Caco-2 (cell line): ENCODE measurements at places on chromosomes 5 and 9. TPM values are rescaled to one million over a fixed set of nuclear protein-coding genes. Genes with fewer than 3 reads are reported as not detected.

DNA sequence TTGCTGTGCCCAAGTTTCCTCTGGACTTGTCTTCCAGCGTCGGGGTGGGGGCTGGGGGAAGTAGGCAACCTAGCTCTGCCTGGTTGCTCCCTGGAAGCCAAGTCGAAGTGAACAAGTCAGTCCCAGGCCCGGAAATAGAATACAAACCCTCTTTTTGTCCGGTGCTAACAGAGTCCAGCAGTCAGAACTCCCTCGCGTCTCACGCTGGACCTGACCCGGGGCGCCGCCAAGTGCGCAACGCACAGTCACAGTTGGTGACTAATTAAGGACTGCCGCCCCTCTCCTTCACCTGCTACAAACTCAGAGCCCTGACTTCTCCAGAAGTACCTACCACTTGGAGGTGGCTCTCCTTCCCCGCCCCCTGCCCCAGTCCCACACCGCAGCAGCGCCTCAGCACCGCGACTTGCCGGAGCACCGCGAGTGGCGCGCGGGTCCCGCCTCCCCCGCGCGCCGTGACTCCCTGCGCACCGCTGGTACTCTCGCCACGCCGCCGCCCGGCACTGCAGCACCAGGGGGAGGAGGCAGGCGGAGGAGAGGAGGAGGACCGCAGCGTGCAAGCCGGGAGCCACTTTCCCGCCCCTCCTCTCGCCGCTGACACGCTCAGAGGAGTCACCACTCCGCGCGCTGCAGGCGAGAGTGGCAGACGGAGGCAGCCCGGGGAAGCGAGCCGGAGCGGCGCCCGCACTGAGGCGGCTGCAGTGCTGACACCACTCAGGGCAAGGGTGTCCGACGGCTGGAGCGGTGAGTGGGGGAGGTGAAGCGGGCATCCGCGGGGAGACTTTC, at the start of gene SV2C:
Gene SV2C (plus strand): TSS at position 612 of the 783 bp plus-strand sequence. CDS start 48,368 bp downstream, outside the sequence.
- H3K36me3 ChIP-seq = no peaks in the 10 kb centered on the region
- H3K4me3 ChIP-seq = peak within 1 kb of the TSS; percentile 16
- peaks cover 15% of the 10 kb centered on the region; the same call in 1 of the 2 replicates for H3K4me1 ChIP-seq
- peak; percentile 30 for DNase-seq
- no peak within 1 kb of the TSS for H3K27ac ChIP-seq

DNA sequence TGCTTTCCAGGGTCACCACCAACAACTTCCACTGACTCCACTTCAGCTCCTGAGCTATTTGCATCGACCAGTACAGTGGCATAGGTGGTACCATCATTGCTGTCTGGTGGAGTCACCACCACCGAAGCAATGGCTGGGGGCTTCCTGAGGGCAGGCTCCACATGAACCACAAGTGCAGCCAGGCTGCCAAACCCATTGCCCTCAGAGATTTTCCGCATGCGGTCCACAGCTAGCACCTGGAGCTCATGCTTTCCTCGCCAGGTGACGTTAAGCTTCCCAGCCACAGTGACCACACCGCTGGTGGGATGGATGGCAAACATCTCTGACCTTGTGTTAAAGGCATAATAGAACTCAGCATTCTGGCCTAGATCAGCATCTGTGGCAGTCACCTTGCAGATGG, 23.1 kb downstream of the FAT2 start:
- no peak for DNase-seq
- no peaks in the 10 kb centered on the region; the same call in none of the 2 replicates for H3K27me3 ChIP-seq
- H3K27ac ChIP-seq = no peak overlapping the region
- no peak overlapping the region for H3K4me3 ChIP-seq
- no peaks in the 10 kb centered on the region for H3K36me3 ChIP-seq

- H3K27ac ChIP-seq = no peak overlapping the region
- no peaks in the 10 kb centered on the region for H3K4me1 ChIP-seq
- DNase-seq = no peak
- no peaks in the 10 kb centered on the region for H3K27me3 ChIP-seq
These were observed 169.2 kb upstream of the MVB12B start for GRCh38 chr9:126157423-126157822.

DNA sequence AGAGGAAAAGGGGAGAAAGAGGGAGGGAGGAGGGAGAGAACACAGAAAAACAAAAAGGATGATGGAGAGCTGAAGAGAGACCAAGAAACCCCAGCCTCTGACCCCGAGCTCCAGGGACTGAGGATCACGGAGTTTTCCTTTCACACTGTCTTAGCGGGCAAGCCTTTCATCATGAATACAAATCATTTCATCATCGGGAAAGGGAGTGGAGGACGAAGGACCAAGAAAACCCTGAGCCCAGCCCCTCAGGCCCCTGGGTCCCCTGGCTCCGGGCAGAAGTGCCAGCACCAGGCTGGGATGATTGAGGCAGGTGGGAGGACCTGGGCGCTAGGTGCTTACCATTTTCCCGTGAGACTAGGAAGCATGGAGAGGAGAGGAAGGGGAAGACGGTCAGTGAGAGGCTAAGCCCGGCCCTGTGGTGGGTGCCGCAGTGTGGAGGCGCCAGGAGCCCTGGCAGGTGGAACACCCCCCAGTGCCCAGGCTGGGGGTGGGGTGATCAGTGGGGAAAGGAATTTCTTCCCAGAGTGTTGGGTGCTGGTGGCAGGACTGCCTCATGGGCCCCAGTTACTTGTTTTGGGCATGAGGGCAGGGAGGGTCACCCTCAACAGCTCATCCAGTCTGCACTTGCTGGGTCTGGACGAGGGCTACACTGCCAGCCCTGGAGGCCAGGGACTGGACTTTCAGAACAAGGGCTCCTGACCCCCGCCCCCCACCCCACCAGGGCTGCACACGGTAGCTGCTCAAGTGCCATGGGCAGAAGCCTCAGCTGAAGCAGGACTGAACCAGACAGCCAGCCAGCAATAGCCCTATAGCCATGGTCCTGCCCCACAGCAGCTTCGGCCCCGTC, 49.0 kb upstream of the SARDH start:
- H3K4me3 ChIP-seq = no peak overlapping the region
- peaks cover 2% of the 10 kb centered on the region for H3K36me3 ChIP-seq
- no peak overlapping the region for H3K27ac ChIP-seq
- H3K27me3 ChIP-seq = no peaks in the 10 kb centered on the region

DNA sequence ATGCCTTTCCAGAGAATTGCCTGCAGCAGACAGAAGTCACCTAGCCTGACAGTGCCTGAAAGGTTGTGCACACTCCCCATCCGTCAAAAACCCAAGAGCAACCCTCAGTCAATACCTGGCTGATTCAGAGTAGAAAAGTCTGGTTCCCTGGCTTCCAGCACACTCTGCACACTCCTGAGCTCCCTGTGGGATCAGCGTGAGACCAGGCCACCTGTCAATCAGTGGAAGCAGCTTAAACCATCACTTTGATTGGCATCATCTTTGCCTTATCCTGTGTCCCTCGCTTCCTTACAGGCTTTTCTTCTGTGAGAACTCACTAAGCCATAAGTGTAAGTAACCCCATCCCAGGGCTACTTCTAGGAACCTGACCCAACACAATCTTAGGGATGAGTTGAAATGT, 109.8 kb downstream of the ACTL7B start:
- no peak for DNase-seq
- H3K27me3 ChIP-seq = no peaks in the 10 kb centered on the region
- H3K27ac ChIP-seq = no peak overlapping the region
- no peak overlapping the region for H3K4me3 ChIP-seq
- H3K4me1 ChIP-seq = no peaks in the 10 kb centered on the region
- no peaks in the 10 kb centered on the region for H3K36me3 ChIP-seq

GRCh38 chr5:76457674-76458485, 54.8 kb downstream of the IQGAP2 start:
- peaks cover 46% of the 10 kb centered on the region for H3K4me1 ChIP-seq
- no peak overlapping the region for H3K4me3 ChIP-seq
- H3K27me3 ChIP-seq = no peaks in the 10 kb centered on the region
- peak overlapping the region; percentile 72 for H3K27ac ChIP-seq

DNA sequence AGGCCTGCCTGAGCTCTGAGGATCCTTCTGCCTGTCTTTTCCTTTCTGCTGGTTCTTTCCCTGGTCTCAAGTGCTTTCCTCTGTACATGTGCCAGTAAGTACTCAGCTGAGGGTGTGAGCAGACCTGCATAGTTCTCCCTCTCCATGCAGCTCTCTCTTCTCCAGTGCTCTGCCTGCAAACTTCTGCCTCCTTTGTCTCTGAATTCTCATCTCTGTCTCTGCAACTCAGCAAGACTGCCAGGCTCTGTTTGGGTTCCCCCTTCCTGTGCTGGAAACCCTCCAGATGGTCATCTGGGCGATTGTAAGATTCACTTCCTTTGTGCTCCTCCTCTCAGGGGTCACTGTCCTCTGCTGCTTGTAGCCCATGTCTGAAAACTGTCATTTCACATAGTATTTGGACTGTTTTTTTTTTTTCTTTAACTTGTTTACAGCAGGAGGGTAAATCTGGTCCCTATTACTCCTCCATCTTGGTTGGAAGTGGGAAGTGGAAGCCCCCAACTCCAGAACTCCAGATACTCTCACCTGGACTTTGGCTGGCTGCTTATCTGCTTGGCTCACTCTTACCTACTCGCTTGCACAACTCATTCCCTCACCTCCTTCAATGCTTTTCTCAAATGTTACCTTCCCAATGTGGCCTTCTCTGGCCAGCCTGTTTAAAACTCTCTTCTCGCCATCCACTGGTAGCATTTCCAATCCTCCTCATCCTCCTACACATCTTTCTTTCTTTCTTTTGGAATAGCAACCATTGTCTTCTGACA, 175.3 kb upstream of the TBC1D2 start:
- H3K27ac ChIP-seq = no peak overlapping the region
- no peaks in the 10 kb centered on the region for H3K27me3 ChIP-seq
- H3K36me3 ChIP-seq = no peaks in the 10 kb centered on the region
- no peak for DNase-seq
- H3K4me3 ChIP-seq = no peak overlapping the region

DNA sequence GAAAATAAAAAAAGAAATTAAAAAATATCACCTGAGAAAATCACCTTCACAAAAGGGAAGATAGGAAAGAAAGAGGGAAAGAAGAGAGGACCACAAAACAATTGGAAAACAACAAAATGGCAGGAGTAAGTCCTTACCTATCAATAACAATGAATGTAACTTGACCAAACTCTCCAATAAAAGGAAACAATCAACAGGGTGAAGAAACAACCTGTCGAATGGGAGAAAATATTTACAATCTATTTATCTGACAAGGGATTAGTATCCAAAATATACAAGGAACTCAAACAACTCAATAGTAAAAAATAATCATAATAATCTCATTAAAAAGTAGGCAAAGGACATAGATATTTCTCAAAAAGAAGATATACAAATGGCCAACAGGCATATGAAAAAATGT, 135.8 kb downstream of the AGTPBP1 start:
- H3K4me3 ChIP-seq = no peak overlapping the region
- H3K4me1 ChIP-seq = no peaks in the 10 kb centered on the region
- no peak overlapping the region for H3K27ac ChIP-seq
- no peaks in the 10 kb centered on the region for H3K36me3 ChIP-seq

DNA sequence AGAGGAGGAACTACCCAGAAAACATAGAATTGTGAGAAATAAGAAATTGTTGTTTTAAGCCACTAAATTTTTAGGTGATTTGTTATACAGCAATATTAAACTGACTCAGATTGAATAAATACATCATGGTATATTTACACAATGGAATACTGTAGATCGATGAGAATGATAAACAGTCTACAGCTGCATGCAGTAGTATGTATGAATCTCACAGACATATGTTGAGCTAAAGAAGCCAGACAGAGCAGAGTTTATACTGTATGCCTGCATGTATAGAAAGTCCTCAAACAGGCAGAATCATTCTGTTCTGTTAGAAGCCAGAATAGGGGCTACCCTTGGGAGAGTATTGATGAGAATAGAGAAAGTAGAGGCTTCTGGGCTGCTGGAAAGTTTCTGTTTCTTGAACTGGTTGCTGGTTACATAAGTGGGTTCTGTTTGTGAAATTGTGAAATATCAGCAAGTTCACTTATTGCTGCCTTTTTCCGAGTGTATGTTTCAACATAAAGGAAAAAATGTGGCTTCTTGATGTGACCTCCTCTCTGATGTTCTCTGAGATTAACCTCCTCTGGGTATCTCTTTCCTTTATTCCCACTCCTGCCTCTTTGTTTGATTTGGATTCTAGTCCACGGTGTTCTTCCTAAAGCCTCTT, 9.6 kb downstream of the KIAA1958 start:
- H3K27ac ChIP-seq = no peak overlapping the region
- H3K36me3 ChIP-seq = no peaks in the 10 kb centered on the region; the same call in 1 of the 2 replicates
- no peaks in the 10 kb centered on the region for H3K27me3 ChIP-seq
- no peak overlapping the region for H3K4me3 ChIP-seq
- no peak for DNase-seq

GRCh38 chr9:115943431-115944165, 210.0 kb upstream of the PAPPA start:
- H3K4me1 ChIP-seq = no peaks in the 10 kb centered on the region
- H3K4me3 ChIP-seq = no peak overlapping the region
- no peaks in the 10 kb centered on the region for H3K36me3 ChIP-seq
- DNase-seq = no peak
- no peak overlapping the region for H3K27ac ChIP-seq
- H3K27me3 ChIP-seq = no peaks in the 10 kb centered on the region

GRCh38 chr5:1479581-1480188, 34.4 kb upstream of the SLC6A3 start:
- no peak overlapping the region for H3K4me3 ChIP-seq
- no peaks in the 10 kb centered on the region for H3K4me1 ChIP-seq
- H3K27ac ChIP-seq = peak overlapping the region; percentile 24
- peak; percentile 23 for DNase-seq
- no peaks in the 10 kb centered on the region for H3K27me3 ChIP-seq

GRCh38 chr5:77077829-77078176, 9.3 kb downstream of the ZBED3 start:
- H3K36me3 ChIP-seq = no peaks in the 10 kb centered on the region; the same call in none of the 2 replicates
- H3K27me3 ChIP-seq = no peaks in the 10 kb centered on the region

GRCh38 chr9:4594545-4594944, 67.5 kb upstream of the PLPP6 start:
- no peaks in the 10 kb centered on the region for H3K27me3 ChIP-seq
- DNase-seq = no peak
- no peaks in the 10 kb centered on the region for H3K36me3 ChIP-seq
- H3K4me1 ChIP-seq = no peaks in the 10 kb centered on the region; the same call in 1 of the 2 replicates

GRCh38 chr5:28408186-28408585, 1369.8 kb upstream of the CDH9 start:
- no peaks in the 10 kb centered on the region for H3K36me3 ChIP-seq
- no peak overlapping the region for H3K4me3 ChIP-seq
- 0 out of 2 replicates have a peak, but pooled peaks cover 4% of the 10 kb centered on the region for H3K4me1 ChIP-seq
- no peaks in the 10 kb centered on the region for H3K27me3 ChIP-seq

DNA sequence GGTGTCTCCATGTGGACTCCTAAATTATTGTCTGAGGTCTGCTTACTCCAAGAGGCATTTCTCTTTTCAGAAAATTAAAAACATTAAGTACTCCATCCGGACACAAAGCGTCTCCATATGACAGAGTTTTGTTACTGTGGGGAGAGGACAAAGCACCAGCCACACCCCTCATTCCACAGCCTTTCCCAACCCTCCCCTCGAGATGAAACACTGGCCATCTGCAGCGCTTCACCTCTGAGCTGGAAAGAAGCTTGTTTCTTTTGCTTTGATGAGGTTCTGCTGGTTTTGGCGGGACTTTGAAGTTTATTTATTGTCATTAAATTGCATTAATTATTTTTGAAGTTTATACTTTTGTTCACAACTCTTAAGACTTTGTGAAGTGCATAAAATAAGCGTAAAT, 27.6 kb upstream of the NKD2 start:
- peaks cover 9% of the 10 kb centered on the region; the same call in 1 of the 2 replicates for H3K4me1 ChIP-seq
- H3K27ac ChIP-seq = no peak overlapping the region
- no peaks in the 10 kb centered on the region for H3K27me3 ChIP-seq
- H3K4me3 ChIP-seq = no peak overlapping the region
- no peaks in the 10 kb centered on the region for H3K36me3 ChIP-seq

ROR2 gene
- 0.68 and 0.95 TPM in 2 replicates for total RNA-seq

FGF10 gene
- total RNA-seq = not detected in 2 replicates

PDZD2 gene
- 0.16 and 0.91 TPM in 2 replicates for total RNA-seq

UBE2QL1 gene
- not detected in 2 replicates for total RNA-seq

LPAR1 gene
- total RNA-seq = 19.8 and 20.3 TPM in 2 replicates

SEMA4D gene
- total RNA-seq = 16.0 and 17.1 TPM in 2 replicates

TRIM36 gene
- total RNA-seq = 0.95 and 1.3 TPM in 2 replicates
